ENCODE measurements at places on chromosomes 5 and 9.

GRCh38 chr5:146039420-146039819 lies 66.0 kb downstream of the PLAC8L1 start:
- no peak for DNase-seq

DNA sequence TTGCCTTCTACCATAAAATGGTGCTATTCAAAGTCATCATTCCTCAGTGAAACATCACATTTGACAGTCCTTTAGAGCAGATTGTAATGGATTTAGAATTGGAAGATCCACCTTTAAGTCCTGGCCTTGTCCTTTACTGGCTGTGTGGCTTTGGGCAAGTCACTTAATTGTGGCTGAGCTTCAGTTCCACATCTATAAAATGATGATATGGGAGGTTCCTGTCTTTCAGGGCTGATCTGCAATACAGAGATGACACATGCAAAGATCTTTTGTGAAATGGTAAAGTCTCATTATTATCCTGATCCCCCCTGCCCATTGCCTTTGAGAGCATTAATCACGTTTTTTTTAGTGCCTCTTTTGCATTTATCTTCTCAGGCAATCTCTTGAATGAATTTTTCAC lies 58.2 kb downstream of the ZFAND5 start:
- no peak for DNase-seq

DNA sequence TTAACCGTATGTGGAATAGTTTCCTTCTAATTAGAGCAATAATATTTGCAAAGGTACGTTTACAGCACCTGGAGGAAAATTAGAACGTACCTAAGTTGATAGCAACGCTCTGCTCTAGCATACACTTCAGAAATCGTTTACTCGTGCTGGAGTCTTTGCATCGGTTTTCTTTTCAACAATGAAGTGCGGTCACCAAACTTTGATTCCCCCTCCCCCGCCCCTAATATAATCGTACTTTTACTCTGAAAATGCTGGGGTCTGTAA lies 506 bp downstream of the ADAMTS19 start:
- DNase-seq = no peak

DNA sequence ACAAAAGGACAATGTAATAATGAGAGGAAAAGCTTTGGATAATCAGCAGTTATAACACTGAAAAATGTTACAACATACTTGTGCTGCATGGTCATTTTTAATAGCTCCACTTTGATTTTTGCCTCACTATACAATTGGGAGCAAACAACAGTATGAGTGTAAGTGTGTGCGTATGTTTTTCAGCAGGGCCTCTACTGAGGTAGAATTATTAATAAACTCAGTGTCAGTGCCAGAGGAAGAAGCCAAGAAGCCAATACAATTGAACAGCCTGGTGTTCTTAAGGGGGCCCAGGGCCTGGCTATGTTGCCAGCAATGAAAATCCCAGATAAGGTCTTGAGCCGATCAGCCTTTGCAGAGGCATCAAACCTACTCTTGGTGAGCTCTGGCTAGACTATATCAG lies 16.1 kb upstream of the RLN1 start:
- DNase-seq = no peak

GRCh38 chr5:65867542-65868195 lies 58.7 kb upstream of the ERBIN start:
- DNase-seq = no peak

DNA sequence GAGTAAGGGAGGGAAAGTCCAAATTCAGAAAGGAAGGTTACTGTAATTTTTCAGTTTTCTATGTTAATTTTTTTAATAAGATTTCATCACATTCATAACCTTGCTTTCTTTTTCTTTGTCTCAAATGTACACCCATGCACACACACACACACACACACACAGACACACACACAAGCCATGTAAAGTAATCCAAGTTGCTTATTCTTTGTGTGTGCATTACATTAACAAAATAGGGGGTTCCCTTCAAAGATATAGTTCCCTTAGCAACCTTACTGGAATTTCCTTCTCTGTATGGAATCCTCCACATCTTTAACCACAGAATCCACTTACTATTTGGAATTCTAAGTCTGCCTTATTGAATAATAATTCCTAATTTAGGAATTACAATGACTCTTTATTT lies 32.7 kb downstream of the ZNF366 start:
- DNase-seq = no peak

- DNase-seq = no peak
Observed at GRCh38 chr9:127505396-127506116, 54.2 kb downstream of the LRSAM1 start.

DNA sequence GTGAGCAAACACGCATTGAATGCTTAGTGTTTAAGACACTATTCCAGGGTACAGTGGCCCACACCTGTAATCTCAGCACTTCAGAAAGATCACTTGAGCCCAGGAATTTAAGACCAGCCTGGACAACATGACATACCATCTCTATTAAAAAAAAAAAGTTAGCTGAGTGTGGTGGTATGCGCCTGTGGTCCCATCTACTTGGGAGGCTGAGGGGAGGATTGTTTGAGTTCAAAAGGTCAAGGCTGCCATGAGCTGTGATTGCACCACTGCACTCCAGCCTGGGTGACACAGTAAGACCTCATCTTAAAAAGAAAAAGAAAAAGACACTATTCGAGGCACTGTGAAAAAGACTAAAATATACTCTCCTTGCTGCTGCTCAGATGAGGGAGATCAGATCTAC lies 240.7 kb downstream of the NR3C1 start:
- no peak for DNase-seq

DNA sequence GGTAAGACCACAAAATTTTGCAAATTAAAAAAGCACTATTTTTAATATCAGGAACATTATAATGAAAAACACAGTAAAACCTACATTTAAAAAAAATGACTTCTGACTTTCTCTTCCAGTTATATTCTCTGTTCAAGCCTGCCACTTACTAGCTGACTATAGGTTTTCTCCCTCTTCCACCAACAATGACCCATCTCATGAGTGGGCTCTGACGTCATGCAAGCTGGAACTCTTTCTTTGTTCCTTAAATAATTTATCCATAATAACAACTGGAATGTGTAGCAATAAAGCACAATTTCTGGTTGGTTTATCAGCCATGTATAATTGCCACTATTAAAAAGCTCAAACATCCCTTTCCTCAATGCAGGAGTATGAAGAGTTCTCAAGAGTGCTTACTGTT lies 378.1 kb upstream of the FAM174A start:
- DNase-seq = no peak

DNA sequence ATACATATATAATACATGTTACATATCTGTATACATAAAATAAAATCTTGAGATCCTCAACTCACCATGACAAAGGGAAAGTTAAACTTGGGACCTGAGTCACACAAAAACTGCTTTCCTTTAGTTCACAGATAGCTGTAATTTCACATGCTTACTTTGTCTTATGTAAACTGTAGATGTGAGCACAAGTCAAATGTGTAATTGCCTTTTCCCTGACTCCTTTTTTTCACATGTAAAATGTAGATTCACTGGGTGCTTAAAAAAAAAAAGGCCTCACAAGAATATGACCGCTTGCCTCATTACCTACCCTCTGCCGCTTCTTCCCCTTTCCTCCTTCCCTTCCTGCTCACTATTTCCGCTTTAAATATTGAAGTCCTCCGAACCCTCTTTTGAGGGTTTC lies 21.9 kb upstream of the FAM169A start:
- no peak for DNase-seq

- no peak for DNase-seq
Observed at GRCh38 chr5:170142196-170142595, 36.5 kb downstream of the FOXI1 start.

DNA sequence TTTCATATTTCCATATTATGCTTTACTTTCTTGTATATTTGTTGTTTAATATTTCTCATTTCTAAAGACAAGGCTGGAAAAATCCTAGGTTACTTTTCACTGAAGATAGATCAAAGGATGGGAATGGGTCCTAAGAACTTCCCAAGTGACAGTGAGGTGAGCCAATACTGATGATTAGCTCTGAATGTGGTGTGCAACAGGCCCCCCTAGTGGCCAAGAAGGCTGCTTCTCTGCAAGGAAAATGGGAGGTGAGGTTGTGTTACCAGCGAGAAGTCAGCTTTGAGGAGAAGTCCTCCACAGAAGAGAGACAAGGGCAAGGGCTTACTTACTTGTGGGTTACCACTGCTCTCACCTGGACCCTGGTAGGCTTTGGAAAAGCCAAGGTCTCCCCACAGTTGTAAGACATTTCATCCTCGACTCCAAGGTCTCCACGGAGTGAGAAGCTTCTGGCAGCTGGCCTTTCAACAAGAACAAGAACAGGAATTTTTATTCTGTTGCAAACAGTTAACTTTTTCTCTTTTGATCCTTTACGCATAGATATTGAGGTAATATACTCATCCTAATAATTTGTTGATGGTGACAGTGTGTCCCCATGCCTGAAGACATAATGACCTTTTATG lies 69.9 kb downstream of the MAMDC2 start:
- DNase-seq = no peak

GRCh38 chr5:55636683-55637082 lies 75.4 kb downstream of the SLC38A9 start:
- DNase-seq = no peak

GRCh38 chr9:25397746-25398145 lies 280.5 kb downstream of the TUSC1 start:
- DNase-seq = no peak

- DNase-seq = no peak
Observed at GRCh38 chr9:37325778-37326177, 96.7 kb upstream of the GRHPR start.

GRCh38 chr9:105879181-105879580 lies 184.8 kb downstream of the TMEM38B start:
- no peak for DNase-seq

DNA sequence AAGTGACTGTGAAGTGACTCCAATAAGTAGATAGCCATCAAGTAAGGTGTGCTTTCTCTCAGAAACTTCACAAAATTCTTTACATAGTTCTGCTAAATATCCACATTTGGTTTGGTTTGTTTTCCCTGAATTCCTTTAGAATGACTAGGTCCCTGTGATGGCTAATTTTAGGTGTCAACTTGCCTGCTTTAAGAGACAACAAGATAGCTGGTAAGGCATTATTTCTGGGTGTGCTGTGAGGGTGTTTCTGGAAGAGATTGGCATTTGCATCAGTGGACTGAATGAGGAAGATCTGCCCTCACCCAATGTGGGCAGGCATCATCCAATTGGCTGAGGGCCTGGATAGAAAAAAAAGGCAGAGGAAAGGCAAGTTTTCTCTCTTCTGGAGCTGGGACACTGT lies 8.3 kb upstream of the PTBP3 start:
- peak; percentile 28 for DNase-seq

GRCh38 chr9:111622626-111623025 lies 8.5 kb upstream of the DNAJC25 start:
- DNase-seq = peak; percentile 36

DNA sequence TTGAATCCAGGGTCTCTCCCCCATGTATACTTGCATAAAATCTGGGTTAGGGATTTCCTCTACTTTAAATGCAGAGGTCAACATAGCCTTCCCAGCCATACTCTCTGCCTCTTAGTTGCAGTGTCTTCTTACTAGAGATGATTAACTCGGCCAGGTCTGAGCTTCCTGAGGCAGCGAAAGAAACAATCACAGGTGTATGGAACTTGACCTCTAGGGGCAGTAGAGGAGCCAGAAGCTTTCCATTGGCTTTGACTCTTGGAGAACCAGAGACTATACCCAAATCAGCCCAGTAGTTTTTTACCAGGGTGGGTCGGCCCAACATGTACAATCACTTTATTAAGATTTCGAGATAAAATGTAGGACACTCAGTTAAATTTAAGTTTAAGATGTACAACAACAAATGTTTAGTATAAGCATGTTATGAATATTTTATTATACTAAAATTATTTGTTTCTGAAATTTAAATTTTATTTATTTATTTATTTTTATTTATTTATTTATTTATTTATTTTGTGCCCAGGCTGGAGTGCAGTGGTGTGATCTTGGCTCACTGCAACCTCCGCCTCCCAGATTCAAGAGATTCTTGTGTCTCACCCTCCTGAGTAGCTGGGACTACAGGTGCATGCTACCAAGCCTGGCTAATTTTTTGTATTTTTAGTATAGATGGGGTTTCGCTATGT lies 48.0 kb upstream of the DMRT3 start:
- no peak for DNase-seq

GRCh38 chr9:136051837-136052471 lies 43.1 kb downstream of the NACC2 start:
- peak; percentile 93 for DNase-seq

- DNase-seq = no peak
Observed at GRCh38 chr5:42436051-42436450, 12.8 kb downstream of the GHR start.

DNA sequence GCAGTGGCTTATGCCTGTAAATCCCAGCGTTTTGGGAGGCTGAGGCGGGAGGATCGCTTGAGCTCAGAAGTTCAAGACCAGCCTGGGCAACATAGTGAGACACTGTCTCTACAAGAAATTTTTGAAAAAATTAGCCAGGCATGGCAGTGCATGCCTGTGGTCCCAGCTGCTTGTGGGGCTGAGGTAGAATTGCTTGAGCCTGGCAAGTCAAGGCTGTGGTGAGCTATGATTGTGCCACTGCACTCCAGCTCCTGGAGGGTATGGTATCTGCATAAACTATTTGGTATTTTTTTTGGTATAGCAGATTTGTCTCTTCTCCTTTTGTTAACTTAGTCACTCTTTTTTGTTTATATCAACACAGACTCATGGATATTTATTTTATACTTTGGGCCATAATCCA lies 61.5 kb upstream of the TEX48 start:
- DNase-seq = no peak

DNA sequence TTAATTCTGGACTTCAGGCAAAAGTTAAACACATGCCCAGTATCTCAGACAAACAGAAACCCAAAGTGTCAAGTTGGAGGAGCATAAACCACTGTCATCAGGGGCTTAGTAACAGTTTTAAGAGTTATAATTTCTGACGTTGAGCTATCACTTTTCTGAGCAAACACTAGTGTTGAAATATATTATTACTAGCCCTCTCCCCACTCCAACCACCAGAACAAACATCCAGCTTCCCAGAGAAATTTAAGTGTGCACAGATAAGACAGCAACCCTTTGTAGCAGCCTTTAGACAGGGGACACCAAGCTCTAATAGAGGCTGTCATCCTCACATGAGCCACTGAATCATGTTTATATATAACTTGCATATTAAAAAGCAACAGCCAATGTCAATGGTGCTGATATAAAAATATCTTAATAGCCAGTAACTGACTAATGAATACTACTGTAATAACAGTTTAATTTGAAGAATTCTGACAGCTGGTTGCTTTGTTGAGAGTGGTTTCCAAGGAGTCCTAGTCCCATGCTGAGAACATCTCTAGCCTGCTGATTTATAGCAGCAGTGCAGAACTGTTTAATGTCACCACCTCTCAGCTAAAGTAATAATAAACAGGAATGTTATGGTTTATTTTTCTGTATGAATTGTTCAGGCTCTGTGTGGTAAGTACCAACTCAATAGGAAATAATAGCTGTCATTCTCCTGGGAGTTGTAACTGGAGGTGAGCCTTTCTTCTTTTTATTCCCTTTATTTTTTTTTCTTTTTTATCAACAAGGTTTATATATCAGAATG lies 528.7 kb upstream of the ZNF608 start:
- no peak for DNase-seq

- peak; percentile 28 for DNase-seq
Observed at GRCh38 chr9:87862536-87863268, 20.0 kb upstream of the SPATA31E1 start.

DNA sequence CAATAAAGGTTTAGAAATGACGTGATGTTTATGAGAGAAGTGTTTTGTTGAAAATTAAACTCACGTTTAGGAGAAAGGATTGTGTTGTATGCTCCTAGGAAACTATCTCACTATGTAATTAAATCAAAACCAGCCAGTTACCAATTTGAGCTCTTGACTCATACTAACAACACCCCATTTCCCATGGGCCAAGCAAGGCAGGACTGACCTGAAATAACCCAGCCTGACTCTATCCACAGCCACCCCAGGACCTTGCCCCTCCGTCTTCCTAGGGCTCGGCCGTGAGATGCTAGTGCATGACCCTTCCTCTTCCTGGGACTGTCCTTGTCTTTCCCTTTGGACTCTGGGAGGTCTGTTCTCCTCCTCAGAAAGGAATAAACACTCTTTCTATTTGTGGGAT lies 16.4 kb downstream of the TLR4 start:
- no peak for DNase-seq
